Activated CD4-positive, alpha-beta memory T cell treated with anti-CD3 and anti-CD28 coated beads, Interleukin-2, amount 10 ng/mL, durations not matched to agents 7 days and 5 days (primary cell): ENCODE measurements at places on chromosomes 3 and 15. TPM values are rescaled to one million over a fixed set of nuclear protein-coding genes. Genes with fewer than 3 reads are reported as not detected.

The SPG21 gene
- 57.2 TPM for total RNA-seq

DNA sequence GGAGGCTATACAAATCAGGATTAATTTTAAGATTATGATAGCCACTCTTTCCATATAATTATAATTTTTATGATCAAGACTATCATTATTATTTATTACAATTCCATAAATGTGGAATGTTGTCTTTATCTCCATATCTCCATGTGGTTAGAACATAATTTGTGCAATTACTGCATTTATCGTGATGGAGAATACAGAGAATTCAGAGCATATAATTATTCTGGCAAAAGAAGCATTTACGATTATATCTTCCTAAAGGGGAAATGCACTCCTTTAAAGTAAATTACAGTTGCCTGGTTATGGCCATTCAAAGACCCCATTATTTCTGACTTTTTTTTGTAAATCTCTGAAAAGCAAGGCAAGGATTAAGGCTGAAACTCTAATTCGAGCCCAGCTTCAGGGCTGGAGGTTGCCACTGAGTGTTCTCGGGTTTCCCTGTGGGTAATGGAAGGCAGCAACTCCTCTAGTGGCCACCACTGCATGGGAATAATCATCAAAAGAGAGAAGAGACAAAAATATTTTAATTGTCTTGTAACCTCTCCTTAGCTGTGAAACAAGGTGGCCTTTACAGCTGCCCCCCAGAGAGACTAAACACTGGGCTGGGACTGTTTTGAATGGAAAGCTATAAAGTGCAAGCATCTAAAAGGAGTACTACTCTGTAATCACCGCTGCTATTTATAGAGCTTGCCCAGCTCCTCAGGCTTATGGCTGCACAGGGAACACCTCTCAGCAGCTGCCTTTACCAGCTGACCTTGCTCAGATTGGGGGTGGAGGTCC is 59.8 kb upstream of the PRTG start:
- DNase-seq = no peak

DNA sequence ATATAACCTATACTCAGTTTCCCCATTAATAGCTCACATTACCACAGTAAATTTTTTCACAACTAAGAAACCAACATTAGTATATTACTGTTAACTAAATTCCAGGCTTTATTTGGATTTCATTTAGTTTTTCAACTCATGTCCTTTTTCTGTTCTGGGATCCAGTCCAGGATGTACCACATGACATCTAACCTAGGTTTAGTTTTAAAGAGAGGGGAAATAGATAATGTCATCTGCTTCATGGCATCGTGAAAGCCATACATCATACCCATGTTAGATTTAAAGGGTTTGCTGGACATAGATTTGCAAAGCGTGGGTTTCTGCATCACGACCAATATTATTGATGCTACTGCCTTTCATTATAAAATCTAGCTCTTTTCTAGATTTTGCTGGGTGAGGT is 33.2 kb upstream of the RPP14 start:
- no peak for DNase-seq

GRCh38 chr3:123405936-123406510 is 42.9 kb downstream of the ADCY5 start:
- no peak for DNase-seq

DNA sequence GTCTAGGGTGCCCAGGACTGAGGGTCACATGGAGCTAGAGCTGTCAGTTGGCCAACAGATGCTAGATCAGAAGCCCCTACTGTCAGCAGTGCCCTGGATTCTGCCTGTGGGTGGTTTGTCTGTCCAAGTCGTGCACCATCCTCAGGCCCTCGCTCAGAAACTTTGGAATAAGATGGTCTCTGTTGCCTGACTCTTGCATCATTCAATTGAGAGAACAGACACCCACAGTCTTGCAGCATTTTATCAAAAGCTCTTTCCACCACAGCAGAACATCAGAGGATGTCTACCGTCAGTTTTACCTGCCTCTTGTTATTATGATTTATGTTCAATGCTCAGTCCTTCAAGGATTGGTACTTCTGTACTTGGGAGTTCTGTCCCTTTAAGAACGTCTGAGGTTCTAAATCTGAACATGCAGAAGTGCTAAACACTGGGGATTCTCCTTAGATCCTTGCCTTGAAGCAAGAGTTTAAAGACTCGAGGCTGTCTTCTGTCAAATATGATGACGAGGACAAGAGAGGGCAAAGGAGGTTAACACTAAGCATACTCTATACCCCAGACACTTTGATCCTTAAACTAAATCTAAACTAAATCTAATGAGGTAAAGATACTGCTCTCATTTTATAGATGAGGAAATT is 4.8 kb downstream of the AQP9 start:
- DNase-seq = no peak
